NCI-H187 treated with DMSO at 0.1 percent for 48 hours (cell line): ENCODE measurements at places on chromosomes 12 and 14.

DNA sequence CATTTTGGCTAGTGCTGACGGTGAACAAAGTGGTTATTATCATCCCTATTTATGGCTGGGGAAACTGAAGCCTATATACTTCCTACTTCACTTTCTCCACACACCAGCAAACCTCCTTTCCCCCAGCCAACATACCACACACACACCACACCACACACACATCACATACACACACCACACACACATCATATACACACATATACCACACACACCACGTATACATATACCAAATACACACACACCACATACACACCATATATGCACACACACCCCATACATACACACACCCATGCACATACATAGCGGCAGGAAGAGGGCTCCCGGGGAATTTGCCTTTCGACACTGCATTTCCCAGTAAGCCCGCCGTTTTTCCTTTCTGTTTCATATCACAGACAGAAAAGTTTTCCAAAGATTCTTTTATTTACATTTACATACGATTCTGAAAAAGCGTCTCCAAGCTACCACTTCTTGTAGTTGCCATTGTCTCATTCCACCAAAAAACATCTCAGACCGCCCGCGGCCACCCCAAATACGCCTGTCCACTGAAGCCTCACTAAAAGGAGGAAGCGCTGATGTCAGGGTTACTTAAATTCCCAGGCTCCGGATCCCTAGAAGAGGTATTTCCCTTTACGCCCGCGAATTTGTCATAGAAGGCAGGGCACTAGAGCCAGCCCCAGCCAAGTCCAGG, 823 bp upstream of the RAB5B start:
- no peak for DNase-seq

- no peak for DNase-seq
These were observed 122.3 kb downstream of the MON2 start for GRCh38 chr12:62588916-62589315.

DNA sequence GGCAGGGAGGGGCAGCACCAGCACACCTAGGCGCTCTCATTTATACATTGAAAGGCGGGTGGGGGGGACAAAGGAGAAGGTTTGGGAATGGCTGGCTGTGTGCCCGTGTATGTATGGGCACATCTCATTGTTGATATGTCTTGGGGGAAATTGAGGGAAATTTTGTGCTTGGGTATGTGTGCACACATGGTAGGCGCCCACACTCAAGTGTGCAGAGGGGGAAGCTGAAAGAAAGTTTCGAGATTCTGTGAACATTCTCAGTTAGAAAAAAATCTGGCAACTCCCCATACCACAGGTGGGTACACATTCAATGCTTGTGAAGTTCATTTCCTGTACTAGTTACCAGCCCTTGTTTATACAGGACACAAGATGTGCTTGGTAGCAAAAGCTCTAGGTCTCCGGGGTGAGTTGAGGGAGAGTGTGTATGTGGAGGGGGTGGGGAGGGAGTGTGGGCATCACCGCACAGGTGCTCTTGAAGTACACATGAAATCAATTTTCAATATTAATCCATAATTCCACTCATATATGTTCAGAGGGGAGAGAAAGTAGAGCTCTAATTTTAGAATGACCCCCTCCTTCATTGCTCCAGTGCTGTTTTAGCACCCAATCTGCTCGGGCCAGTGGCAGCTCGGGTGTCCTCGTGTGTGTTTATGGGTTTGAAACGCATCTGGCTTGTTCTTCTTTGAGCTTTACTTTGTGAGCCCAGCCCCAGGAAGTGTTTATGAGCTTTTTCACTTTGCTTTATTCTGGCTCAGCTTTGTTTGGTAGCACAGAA, 286.0 kb downstream of the ZFP36L1 start:
- DNase-seq, result no peak

GRCh38 chr12:52601671-52602070, 408 bp upstream of the KRT72 start:
- DNase-seq, result no peak

- no peak for DNase-seq
These were observed 167.2 kb upstream of the CNTN1 start for GRCh38 chr12:40525054-40525453.

DNA sequence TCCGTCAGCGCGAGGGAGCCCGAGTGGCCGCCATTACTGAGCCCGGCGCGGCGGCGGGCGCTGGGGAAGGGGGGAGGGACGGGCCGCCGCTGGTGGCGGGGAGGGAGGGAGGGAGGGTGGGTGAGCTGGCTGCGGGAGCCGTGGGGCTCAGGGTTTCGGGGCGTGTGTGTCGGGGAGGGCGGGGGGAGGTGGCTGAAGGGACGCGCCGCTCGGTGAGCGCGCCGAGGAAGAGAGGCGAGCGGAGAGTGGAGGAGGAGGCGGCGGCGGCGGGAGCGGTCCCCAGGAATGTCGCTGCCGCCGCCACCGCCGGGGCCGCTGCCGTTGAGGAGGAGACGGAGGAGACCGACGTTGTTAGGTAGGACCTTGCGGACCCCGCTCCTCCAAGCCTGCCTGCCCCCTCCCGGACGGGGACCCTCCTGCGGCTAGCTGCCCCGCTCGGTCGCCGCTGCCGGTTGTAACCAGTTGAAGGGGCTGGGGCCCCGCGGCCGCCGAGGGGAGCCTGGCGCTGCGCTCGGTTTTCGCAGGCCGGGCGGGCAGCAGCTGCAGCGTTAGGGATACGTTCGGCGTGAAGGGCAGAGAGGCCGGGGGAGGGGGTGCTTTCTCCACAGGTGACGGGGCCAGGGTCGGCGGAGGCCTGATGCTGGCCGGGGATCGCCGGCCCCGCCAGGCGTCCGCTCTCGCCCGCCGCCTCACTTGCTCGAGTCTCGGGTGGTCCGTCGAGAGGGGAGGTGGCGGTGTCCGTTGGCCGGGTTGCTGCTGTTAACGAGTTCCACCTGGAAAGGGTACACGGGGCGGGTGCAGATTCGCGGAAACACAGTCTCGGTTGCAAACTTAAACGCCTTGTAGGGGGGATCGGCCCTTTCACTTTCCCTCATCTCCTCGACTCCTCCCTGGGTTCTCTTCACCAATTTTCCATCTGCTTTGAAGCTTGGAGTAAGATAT, at the start of gene ARHGAP5:
TSS of gene ARHGAP5 (plus strand) at position 224 of the 942 bp plus-strand sequence. CDS start 13,366 bp downstream, outside the sequence.
- DNase-seq, result no peak

DNA sequence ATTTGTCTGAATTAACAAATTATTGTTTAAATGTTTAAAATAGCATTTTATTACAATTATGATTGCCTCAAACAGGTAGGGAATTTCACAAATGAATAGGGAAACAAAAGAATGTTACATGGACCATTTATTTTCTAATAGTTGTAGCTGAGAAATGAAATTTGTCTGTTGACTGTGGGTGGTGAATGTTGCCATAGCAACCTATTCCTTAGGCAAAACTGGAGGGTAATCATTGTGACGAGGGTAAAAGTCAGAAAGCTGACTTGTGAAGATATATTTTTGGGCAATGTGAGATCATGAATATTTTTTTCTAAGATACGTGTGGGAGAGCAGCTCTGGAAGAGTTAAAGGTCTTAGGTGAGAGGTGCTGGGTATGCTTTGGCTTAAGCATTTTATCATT, 24.2 kb upstream of the CLEC14A start:
- DNase-seq, result no peak

DNA sequence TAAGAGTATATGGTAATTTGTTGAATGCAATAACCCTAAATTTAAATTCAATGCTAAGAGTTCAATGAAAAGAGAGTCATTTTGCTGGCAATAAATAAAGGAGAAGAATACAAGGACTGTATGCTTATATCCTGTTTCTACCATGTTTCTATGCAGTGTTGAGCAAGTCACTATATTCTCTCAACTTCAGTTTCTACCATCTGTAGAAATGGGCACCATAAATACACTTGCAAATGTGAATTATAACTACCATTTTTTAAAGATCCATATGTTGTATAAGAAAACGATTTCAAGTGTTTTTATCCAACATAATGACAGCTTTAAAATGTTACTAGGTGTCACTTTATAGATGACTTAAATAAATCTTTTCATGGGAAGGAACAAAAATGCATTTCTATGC, 170.3 kb downstream of the CEP128 start:
- no peak for DNase-seq

DNA sequence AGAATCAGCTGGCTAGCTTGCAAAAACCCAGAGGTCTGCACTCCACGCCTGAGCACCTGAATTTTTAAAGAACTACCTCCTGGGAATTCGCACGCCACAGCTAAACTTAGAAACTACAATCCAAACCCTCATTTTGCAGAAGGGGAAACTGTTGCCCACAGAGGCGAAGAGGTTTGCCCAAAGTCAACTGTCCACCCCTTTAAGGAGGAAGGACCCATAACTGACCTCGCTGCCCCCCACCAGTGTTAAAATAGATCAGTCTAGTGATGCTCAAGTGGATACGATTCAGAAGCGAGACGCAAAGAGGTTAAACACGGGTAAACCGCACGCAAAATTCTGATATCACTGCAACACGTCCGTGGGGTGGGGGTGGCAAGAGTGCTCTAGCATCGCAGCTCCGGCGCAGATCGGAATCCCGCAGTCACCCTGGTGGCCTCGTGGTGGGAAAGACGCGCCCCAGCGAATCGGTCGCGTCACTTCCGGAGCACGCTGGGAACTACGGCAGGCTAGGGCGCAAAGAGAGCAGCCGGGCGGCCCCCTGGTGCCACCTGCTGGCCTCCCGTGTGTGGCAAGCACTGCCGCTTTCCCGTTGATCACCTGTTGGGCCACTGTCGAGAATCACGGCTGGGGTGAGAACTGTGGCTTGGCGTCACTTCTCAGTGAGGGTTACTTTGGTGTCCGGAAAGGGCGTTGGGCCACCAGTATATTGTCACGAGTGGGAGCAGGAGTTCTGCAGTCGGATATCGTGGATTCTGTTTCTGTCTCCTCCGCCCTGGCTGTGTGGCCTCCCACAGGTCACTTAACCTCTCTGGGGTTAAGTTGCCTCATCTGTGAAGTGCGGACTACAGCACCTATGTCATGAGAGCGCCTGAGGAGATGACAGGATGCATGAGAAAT, at the start of gene ALKBH2:
TSS of gene ALKBH2 (minus strand) at position 451 of the 897 bp plus-strand sequence. CDS start 686 bp downstream, outside the sequence.
- DNase-seq, result peak; percentile 72

DNA sequence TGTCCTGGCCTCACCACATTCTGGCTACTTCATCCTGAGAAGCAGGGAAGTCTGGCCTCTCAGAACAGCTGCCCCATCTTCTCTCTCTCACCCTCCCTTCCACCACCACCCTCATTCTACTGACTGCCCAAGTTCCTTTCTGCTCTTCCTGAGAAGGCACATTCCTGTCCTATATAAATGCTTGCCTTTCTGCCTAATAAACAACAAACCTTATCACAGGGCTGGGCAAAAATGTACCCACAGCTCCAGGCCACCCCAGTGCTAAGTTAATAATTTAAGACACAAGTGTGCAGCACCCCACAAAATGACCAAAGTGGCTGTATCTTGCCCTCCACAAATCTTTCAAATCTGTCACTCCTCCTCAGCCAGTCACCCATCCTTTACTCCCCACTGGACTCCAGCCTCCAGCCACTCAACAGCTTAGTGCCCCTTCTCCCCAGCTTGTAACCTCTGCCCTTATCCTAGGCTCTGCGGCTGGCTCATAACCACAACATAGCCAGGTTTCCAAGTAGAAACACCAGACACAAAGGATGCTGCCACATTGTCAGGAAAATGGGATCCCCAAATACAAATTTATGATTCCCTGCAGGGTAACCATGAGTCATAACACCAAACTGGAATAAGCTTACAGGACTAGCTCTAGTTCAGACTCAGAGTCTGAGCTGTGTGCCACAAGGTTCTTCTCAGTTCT, 15.0 kb downstream of the OXA1L start:
- DNase-seq, result no peak

- DNase-seq, result no peak
These were observed 9.2 kb downstream of the BEGAIN start for GRCh38 chr14:100577986-100578431.

GRCh38 chr12:113237748-113238147, 16.5 kb downstream of the TPCN1 start:
- no peak for DNase-seq

- DNase-seq, result no peak
These were observed 911 bp downstream of the CALCOCO1 start for GRCh38 chr12:53726341-53726740.

DNA sequence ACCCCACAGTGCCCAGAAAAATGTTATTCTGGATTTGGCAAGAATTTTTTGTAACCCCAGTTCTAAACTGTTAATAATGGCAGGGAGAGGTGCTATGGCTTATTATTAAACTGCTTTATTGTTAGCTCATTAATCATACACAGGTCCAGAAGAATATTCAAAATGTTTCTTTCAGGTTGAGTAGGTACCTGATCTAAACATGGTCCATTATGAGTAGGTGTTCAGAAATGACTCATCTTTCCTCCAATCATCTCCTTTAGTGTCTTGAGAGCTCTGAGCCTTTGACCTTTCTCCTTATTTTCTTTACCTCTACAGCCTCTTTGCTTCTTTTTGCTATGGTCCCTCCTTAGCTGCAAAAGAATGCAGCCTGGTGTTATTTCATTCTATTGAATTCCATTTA, 211.0 kb upstream of the GARIN6 start:
- no peak for DNase-seq

DNA sequence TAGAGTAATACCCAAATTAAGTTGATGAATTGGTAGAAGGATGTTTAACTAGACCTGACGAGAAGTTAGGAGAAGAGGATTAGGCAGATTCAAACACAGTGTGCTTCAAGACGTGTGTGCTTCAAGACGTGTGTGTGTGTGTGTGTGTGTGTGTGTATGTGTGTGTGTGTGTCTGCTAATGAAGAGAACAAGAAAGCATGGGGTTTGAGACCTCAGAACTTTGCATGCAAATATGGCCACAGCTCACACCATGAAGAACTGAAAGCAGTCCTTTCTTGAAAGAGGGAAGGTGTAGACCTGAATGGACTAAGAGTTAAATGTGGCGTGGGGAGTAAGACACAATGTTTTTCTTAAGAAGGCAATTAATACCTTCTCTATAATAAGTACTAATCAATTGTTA, 32.5 kb upstream of the SSPN start:
- DNase-seq, result no peak

DNA sequence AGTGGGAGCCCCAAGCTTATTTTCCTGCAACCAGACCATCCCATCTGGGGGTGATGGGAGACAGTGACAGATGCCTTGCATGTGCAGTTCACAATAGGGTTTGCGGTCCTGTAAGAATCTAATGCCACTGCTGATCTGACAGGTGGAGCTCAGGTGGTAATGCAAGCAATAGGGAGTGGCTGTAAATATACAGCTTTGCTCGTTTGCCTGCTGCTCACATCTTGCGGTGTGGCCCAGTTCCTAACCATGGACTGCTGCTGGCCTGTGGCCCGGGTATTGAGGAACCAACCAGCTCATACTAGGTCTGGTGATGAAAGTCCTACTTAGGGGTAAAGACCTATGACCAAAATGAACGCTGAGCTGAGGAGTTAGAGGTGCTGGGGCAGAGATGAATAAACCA, 36.1 kb upstream of the CCDC88C start:
- no peak for DNase-seq

- DNase-seq, result no peak
These were observed 61.3 kb downstream of the DIP2B start for GRCh38 chr12:50566066-50566465.

DNA sequence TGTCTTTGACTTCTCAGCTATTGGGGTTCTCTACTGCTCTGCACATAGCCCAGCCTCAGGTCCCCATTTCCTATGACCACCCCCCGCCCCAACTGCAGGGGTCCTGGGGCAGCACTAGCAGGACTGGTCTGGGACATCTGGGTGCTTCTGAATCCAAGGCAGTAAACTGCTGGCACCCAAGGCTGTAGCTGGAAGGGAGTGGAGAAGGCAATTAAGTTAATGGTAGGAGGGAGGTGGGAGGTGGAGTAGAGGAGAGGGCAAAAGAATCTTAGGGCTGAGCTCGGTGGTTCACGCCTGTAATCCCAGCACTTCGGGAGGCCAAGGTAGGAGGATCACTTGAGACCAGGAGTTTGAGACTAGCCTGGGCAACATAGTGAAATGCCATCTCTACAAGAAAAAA, 11.5 kb downstream of the PLEK2 start:
- DNase-seq, result no peak

- DNase-seq, result no peak
These were observed 19.2 kb upstream of the CORO1C start for GRCh38 chr12:108750526-108750925.
